ENCODE measurements at places on chromosomes 7 and 10.

DNA sequence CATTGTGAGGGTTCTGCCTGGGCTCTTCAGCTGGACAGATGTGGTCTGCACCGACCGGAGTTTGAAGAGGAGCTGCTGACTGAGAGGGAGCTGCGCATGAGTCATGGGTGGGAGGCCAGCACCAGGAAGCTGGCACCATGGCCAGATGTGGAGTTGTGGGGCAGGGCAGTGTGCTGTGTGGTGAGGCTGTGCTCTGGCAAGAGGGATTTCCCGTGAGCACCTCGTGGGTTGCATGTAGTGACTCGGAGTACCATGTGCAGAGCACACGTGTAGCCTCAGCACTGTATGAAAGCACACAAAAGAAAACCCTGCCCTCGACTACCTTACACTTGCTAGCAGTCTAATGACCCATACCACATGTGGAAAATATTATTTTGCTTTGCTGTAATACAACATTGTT lies 103.4 kb downstream of the WNT2 start:
- no peak for DNase-seq

DNA sequence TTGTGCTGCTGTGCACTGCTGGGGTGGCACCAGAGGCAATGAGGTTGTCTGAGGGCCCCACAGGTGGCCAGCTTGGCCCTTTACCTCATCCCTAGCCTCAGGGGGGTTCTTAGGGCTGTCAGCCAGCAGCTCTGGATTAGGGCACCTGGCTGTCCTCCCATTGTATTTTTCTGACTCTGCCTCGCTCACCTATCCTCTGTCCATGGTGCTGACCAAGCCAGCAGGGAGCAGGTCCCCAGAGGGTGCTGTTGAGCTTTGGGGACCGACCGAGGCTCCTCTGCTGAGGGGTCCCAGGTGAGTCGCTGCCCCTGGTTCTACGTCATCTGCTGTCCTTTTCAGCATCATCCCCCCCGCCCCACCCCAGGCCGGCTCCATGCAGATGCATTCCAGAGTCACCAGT lies 32.1 kb upstream of the ZNF735 start:
- DNase-seq: no peak

GRCh38 chr10:14742815-14743214 lies 31.9 kb downstream of the FAM107B start:
- no peak for DNase-seq

GRCh38 chr10:43254199-43254730 lies 12.6 kb downstream of the RASGEF1A start:
- no peak for DNase-seq

GRCh38 chr10:17784688-17785087 lies 24.5 kb upstream of the MRC1 start:
- DNase-seq: no peak

GRCh38 chr10:7665767-7666166 lies 999 bp downstream of the ITIH5 start:
- no peak for DNase-seq

DNA sequence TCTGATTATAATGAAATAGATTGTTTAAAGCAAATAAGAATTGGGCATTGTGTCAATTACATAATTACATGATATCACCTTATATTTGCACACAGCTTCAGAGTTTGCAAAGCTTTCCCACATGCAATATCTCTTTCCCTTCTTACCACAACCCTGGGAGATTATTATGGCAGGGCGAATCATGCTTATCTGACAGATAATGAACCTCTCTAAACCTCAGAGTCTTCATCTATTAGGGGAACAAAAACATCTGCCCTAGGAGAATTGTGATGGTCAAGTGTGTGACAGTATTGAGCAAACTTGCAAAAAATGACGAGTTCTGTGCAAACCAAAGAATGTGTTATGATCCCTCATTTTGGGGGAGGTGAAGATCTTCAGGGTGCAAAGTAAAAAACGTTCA lies 90.0 kb downstream of the MYOF start:
- DNase-seq: no peak

DNA sequence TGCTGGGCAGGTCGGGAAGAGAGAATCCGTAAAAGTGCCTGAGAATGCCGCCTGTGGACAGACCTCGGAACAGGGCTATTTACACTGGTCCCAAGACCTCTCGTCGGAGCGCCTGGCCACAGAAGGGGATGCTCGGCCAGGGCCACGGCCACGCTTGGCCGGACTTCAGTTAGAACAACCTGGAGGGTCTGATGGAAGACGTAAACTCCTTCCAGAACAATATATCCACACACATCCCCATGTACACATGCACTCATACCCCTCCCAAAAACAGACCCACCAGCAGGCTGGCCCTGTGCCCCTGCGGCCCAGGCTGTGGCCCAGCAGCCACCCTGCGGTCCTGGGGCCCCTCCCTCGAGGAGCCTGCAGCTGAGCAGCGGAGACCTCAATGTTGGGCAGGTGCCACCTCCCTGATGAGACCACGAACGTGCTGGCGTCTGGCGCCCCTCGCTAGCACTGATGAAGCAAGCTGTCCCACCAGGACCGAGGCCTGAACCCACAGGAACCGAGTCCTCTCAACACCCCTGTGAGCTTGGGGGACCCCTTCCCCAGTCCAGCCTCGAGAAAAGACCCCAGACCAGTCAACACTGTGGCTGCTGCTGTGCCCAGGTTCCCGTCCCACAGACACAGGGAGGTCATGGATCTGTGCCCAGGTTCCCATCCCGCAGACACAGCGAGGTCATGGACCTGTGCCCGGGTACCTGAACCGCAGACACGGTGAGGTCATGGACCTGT lies 8.9 kb downstream of the CFAP46 start:
- no peak for DNase-seq
